ENCODE measurements at places on chromosomes 6 and 20. TPM values are rescaled to one million over a fixed set of nuclear protein-coding genes. Genes with fewer than 3 reads are reported as not detected.

Gene SLC35F1
- 0.23 TPM for total RNA-seq

Gene TEAD3
- 98.0 TPM for total RNA-seq

Gene MROH8
- total RNA-seq, result 2.6 TPM

Gene BPI
- total RNA-seq, result not detected

Gene KIF25
- total RNA-seq, result 1.1 TPM

Gene CNR1
- total RNA-seq, result 4.1 TPM

Gene MAP3K5
- 16.3 TPM for total RNA-seq

Gene FAM50B
- total RNA-seq, result 14.2 TPM

Gene TRIM10
- total RNA-seq, result 5.3 TPM

Gene SLC17A1
- not detected for total RNA-seq

Gene AP5S1
- 13.9 TPM for total RNA-seq

Gene MYH7B
- total RNA-seq, result 0.76 TPM

Gene BCAS1
- 101 TPM for total RNA-seq

Data from mucosa of descending colon (tissue), 3 donors.